ENCODE measurements at places on chromosomes 3 and 15.

DNA sequence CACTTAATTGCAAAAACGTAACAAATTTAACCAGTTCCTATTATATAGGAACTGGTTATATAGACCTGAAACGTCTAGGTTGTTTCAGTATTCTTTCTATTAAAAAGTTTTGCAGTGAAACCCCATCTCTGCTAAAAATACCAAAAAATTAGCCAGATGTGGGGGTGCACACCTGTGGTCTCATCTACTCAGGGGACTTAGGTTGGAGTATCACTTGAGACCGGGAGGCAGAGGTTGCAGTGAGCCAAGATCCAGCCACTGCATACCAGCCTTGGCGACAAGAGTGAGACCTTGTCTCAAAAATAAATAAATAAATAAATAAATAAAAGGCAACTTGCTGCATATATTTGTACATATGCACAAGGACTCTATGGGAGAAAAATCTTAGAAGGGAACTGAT, 387.0 kb downstream of the TUSC7 start:
- no peak for DNase-seq

DNA sequence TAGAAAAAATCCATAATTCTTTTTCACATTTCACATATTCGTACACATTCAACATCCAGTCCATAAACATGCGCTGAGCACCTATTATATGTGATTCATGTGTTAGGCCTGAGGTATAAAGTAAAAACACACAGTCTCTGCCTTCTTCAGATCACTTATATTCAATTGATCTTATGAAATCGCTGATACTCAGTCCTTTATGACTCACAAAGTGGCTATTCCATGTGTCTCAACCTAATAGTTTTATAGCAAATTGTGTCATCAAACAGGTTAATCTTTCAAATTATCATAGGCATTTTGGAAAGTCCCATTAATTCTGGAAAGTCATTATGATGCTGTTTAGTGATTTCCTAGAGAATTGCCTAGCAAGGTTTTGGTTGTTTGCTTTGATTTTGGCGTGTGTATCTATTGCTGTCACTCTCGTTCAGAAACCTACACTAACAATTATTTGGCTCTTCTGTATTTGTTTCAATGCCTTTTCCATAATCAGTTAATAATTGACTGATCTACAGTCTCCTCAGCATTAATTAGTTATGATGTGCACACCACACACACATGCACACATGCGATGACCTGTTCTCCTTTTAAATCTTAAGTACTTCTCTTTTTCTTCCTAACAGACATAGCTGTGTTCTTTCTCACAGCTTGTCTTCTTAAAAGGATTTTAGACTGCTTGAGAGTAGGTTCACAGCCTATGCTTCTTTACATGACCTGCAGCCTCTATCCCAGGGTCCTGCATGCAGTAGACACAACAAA, 353.1 kb downstream of the MECOM start:
- DNase-seq: no peak

DNA sequence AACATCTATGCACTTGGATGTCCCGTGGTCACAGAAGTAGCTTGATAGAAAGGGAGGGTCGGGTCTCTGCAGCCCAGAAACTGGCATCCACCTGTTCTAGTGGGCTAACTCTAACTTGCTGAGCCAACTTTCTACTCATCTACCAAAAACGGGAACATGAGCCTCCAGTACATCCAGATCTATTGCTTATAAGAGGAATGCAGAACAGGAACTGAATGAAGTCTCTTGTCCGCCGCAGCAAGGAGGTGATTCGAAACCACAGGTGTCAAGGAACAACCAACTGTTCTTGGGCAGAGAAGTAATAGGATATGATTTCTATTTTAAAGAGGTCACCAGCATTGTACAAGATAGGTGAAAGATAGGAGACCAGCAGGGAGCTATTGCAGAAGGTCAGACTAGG, 17.9 kb downstream of the TERC start:
- no peak for DNase-seq

DNA sequence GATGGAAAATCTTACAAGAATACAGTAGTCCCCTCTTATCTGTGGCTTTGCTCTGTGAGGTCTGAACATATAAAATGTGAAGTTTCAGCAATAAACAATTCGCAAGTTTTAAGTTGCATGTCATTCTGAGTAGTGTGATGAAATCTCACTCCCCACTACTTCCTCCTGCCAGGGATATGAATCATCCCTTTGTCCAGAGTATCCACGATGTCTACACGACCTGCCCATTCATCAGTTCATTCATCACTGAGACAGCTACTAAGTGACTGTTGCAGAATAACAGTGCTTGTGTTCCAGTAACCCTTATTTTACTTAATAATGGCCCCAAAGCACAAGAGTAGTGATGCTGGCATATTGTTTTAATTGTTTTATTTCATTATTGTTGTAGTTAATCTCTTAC, 489.2 kb upstream of the UBE2E2 start:
- no peak for DNase-seq

DNA sequence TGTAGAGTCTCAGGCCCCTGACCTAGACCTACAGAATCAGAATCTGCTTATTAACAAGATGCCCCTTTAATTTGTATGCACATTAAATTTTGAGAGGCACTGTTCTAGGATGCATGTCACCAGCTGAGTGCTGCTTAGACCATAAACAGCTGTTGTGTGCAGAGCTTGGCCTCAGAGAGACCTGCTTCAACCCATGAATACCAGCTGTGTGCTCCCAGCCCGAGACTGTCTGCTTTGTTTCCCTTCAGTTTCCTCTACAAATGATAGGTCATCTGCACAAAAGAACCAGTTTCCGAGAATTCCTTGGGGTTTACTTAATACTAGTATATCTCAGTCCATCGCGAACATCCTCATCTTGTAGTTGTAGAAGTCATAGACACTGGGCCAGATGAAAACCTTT, 158.5 kb upstream of the PFN2 start:
- DNase-seq: no peak

GRCh38 chr15:37291920-37292319, 191.6 kb upstream of the MEIS2 start:
- DNase-seq: no peak

DNA sequence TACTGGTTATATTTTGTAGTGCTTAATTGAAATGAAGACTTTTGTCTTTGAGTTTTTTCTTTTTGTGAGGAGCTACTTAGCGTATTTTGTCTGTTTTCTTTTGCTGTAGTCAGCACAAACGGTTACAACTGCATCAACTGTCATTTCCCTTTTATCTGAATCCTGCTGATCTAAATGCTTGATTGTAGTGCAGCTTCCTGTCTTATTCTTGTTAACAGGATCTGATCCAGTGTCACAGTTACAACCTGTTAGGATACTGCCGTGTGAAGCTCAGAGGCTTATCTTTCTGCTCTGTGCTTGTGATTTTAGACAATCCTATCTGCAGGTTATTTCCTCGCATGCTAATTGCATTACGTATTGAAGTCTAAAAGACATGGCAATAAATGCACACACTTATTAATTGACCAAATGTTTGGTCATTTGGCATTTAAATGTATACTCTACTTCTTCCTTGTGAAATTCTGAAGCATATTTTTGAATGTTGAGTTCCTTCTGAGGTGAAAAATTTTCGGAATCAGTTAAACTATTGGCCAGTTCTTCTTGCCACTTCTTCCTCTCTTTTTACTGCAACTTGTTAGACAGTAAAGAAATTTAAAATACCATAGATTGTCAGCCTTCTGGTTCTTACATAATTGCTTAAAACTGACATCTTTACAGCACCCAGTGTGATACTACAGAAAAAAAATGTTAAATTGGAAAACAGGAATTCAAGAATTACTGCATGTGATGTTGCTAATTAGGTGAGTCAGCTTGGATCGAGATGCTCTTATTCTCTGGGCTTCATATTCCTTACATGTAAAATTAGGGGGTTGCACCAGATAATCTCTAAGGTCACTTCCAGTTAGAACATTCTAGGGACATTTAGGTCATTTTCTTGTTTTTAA, 168.2 kb downstream of the MBNL1 start:
- DNase-seq: no peak

DNA sequence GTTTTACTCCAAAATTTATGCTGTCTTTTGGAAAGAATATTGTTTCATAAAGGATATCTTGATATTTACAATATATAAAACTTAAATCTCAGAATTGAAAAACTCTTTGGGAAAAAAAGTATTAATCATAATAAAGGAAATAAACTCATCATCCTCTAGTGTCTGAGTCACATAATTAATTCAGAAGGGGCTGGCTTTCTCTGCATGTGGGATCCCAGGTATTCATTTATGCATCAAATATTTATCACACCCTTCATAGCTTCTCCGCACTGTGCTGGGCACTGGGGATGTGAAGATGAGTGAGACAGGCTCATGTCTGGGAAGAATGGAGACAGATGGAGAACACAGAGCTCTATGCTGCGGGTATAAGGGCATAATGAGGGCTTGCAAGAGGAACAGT, 65.6 kb downstream of the CCNL1 start:
- DNase-seq: no peak

- no peak for DNase-seq
Measured at GRCh38 chr15:96477227-96477626, 146.7 kb downstream of the NR2F2 start.
